ENCODE measurements at places on chromosomes 13 and 19.
A peak's percentile ranks its signal among the peaks of the same experiment; 100 is the strongest.

DNA sequence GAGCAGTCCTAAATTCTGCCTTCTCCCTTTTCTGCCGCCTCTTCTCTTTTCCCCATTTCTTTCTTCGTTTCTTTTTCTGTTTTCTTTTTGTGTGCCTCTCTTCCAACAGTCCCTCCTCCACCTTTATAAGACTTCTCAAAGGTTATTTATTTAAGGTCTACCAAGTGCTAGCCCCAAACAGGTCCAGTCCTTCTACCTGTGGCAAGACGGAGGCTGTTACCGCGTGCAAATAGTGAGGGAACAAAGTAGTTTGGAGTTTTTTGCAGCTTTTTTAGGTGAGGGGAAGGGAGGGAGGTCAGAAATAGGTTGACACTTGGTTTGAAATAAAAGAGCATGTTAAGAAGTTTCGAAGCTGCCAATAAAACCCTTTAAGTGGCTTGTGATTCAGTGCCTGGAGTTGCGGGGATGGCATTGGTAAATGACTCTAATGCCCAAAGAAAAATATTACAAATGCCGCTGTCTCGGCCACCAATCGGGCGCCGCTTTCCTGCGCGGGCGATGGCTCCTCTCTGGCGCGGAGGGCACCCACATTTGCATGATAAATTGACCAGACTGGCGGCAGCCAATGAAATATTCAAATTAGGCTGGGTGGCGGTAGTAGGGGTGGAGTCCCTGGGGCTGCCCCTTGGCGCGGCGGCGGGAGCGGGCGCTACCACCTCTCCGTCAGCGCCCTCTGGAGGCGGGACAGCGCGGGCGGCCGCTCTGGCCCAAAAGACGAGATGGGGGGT lies 7.5 kb upstream of the TSHZ3 start:
- DNase-seq: no peak

DNA sequence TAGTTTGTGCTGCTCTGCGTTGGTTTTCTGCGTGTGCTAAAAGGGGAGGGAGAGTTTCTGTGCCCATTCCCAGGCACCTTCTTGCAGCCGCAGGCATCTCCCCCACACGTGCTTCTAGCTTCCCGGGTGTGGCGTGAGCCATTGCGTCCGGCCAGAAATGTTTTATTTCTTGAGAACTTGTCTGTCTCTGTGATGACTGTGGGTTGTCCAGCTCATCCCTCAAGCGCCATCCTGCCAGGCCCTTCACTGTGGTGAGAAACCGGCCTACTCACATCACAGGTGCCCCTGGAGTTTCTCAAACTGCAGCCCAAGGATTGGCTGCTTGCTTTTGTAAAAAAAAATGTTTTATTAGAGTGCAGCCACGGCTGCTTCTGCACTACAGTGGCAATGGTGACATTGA lies 24.2 kb downstream of the EPN1 start:
- no peak for DNase-seq

- DNase-seq: no peak
These were observed 185.5 kb upstream of the NBEA start for GRCh38 chr13:34756572-34756971.

DNA sequence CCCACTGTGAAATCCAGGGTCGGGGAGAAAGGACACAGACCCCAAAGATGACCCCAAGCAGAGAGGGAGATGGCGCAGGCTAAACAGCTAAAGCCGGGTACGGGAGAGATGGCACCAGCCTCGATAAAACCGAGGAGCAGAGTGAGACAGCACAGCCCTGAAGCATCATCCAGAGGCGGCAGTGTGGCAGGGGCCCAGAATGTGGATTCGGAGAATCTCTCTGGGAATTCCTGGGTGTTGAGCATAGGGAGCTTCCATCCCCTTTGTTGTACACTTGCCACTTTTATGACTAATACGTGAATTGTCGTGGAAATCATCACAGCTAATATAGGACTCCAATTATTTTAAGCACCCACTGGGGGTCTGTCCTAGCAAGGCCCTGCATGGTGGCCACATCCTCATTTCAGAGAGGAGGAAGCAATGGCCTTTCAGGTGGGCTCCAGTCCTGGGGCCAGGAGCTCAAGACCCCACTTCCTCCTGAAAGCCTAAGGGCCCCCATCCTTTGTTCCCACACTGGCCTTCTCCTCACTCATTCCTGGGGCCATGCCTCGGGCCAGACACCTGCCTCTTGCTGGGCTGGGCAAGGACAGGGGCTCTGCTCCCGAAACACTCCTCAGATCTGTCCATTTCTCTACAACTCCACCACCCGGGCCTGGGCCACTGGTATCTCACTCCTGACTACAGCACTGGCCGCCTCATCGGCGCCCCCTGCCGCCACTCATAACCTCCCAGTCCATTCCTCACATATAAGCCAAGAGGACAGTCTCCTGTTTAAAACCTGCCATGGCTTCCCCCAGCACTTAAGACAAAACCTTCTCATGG lies 29.3 kb upstream of the ATP1A3 start:
- no peak for DNase-seq

GRCh38 chr13:50144246-50145160 lies 129.3 kb downstream of the KCNRG start:
- no peak for DNase-seq

GRCh38 chr19:38183251-38183897 lies 40.6 kb downstream of the DPF1 start:
- DNase-seq: no peak

GRCh38 chr19:46621191-46622117 lies 3.4 kb downstream of the PTGIR start:
- DNase-seq: no peak

GRCh38 chr19:33398361-33399060 lies 25.0 kb downstream of the CEBPG start:
- no peak for DNase-seq

DNA sequence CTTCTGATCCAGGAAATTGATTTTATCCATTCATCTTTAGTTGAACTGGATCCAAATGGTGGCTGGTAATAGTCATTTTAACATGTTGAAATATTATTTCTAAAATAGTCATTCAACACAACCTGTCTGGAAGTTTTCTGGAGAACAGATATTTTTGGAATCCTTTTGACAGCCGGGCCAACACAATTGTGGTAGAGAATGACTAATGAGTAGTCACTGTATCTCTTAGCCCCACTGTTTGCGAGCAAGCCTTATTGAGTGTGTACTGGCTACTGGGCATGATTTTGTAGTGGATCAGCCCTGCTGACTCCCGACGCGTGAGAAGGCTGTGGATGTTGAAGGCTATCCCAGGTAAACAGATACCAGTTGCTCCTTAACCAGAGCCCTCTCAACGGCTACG lies 383.4 kb downstream of the ZNF536 start:
- DNase-seq: no peak

- DNase-seq: no peak
These were observed 17.1 kb downstream of the GPATCH1 start for GRCh38 chr19:33098055-33098534.

DNA sequence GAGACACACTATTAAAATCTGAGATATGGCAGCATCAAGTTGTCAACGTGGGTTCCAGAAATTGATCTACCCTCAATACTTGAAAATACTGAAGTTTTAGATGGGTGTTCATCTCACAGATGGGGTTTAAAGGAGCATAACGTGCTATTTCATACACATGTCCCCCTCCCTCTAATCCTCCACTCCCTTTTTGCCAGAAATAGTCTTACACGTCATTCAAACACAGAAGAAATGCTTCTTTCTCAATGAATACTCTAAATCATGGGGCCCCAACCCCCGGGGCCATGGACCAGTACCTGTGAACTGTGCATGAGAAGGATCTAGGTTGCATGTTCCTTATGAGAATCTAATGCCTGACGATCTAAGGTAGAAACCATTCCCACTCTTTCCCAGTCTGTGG lies 19.6 kb downstream of the KLF12 start:
- DNase-seq: no peak

DNA sequence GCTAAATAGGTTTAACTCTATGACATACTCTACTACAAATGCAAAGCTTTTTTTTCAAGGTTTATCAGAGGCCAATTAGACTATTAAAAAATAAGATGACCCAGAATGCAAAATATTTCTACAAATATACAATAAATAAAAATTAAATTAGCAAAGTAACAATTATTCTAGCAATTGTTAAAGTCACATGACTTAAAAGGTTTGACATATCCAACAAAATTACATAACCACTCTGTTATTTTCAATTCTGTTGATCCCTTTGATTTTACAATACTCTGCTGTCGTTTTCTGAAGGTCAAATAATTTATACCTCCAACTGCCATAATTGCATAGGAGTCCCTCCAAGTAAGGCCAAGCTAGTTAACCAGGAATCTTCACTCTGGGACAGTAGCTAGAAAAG lies 292.6 kb upstream of the MIR17HG start:
- DNase-seq: no peak

GRCh38 chr13:46795321-46795720 lies 1.6 kb downstream of the ESD start:
- no peak for DNase-seq

GRCh38 chr13:30776661-30777060 lies 41.3 kb downstream of the ALOX5AP start:
- DNase-seq: no peak

GRCh38 chr19:13404236-13404635 lies 102.0 kb downstream of the CACNA1A start:
- DNase-seq: no peak

DNA sequence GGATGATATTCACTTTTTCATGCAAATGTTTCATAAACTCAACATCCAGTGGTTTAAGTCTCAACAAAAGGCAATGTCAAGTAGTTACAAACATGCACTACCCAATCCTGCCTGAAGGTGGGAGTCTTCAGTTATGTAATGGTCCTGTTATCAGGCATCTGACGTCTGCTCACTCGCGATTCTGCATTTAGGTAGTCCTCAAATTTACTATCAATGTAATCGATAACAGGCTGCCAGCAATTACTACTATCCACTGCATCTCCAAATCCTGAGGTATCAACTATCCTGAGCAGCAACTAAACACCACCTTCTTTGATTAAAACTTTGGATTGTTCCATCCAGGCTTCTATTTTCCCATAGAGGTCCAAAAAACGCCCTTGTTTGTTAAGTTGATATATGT lies 51.2 kb downstream of the NLRP12 start:
- peak; percentile 49 for DNase-seq

DNA sequence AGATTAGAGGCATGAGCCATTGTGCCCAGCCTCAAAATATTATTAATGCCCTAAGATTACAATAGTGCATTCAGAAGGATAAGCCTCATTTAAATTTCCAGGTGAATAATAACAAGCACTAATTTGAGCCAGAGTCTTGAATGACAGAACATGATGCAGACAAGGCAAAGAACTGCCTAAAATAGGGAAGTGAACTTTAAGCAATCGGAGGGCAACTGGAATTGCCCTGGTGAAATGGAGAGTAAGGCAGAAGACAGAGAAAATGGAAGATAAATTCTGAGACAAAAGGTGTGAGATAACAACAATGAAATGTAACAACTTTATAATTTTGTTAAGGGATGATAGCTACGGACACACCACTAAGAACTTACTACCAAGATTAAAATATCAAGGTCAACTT lies 199.9 kb downstream of the DIAPH3 start:
- DNase-seq: no peak

- DNase-seq: no peak
These were observed 26.2 kb downstream of the CELF5 start for GRCh38 chr19:3250675-3251074.

DNA sequence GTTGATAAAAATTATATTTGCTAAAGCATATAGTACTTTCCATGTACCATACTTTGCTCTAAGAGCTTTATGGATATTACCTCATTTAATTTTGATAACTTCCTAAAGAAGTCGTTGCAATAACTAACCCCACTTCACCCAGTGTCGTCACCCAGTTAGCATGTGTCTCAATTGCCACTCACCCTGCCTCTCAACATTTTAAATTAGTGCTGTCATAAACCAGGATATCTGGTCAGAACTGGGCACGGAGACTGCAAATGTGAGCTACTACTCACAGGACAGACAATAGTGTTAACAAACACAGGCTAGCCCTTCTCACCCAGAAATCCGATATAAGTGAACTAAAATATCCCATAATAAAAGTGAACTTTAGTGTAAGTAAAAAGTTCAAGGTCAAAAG lies 430.6 kb downstream of the KLF12 start:
- DNase-seq: no peak

- no peak for DNase-seq
These were observed 152.4 kb upstream of the TSHZ3 start for GRCh38 chr19:31501427-31502195.

GRCh38 chr13:25267715-25268114 lies 19.6 kb downstream of the MTMR6 start:
- peak; percentile 16 for DNase-seq

DNA sequence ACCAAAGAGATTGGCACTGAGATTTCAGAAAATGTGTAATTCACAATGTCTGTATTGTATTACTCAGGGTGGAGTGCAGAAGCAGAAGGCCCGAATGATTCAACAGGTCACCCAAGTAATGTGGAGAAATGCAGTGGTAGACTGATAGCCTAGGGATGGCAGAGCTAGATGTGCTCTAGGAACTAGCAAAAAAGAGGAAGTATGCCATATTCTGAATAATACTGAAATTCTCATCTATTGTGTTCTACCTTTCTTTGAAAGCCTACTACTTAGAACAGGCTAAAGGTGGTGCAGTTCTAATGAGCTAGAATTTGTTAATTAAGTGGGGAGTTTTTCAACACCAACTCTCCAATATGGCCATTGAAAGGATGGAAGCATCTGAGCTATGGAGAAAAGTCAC lies 1449.8 kb upstream of the MIR17HG start:
- no peak for DNase-seq

DNA sequence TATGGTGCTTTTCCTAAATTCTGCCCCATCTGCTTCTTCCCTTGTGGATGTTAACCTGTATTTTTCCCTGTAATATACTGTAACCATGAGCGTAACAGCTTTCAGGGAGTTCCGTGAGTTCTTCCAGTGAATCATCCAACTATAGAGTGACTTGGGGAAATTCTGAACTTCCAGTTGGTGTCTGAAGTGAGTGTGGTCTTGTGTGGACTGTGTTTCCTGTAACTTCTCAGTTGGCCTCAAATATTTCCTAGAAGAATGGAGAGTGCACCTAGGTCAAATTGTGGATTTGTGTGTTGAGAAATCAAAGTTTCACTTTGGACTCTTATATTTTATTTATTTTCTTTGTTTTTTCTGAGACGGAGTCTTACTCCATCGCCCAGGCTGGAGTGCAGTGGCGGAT lies 11.0 kb upstream of the ZNF766 start:
- no peak for DNase-seq

GRCh38 chr19:51179256-51179655 lies 37.2 kb downstream of the SIGLEC7 start:
- DNase-seq: no peak

DNA sequence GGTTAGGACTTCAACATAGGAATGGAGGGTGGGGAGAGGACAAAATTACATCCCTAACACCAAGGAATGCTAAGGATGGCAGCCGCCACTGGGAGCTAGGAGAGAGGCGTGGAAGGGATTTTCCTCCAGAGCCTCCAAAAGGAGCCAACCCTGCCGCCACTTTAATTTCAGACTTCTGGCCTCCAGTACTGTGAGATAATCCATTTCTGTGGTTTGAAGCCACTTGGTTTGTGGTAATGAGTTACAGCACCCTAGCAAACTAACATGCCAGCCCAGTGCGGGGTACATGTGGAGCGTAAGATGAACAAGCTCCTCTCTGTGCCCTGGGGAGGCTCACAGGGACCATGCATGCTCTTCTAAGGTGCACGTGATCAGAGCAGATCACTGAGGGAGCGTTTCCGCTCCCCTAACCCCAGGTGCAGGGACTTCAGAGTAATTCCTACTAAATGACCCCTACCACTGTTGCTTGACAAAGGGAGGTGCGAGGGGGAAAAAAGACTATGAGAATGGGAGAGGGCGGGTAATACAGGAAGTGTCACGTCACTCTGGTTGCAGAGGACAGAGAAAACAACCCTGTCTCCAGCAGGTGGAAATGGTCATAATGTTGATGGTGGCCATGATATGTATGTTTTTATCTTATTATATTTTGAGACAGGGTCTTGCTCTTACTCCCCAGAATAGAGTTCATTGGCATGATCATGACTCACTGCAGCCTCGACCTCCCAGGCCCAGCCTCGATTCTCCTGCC lies 12.0 kb downstream of the FPR1 start:
- no peak for DNase-seq
